ENCODE measurements at places on chromosomes 2 and 18. TPM values are rescaled to one million over a fixed set of nuclear protein-coding genes. Genes with fewer than 3 reads are reported as not detected.

GRCh38 chr2:71796174-71796593, 342.8 kb downstream of the DYSF start:
- DNase-seq = no peak

GRCh38 chr2:130261970-130262760, 63.9 kb upstream of the TUBA3E start:
- no peak for DNase-seq

DNA sequence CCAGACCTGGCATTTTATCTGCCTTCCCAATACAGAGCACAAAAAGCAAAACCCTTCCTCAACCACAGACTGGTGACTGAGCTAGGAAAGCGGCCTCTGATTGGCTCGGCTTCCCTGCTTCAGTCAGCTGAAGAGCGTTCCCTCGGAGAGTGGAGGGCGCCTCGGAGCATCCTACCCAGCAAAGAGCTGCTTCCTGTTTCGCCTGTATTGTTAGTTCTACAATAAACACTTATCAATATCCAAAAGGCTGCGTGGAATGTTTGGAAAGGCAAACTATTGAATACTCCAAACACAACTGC, 125.0 kb downstream of the CACNB4 start:
- DNase-seq = no peak

- no peak for DNase-seq
Observed at GRCh38 chr2:65366595-65367125, 65.7 kb downstream of the SPRED2 start.

GRCh38 chr2:207801259-207801658, 31.6 kb upstream of the FZD5 start:
- no peak for DNase-seq

GRCh38 chr2:49032936-49033335, 121.4 kb downstream of the FSHR start:
- no peak for DNase-seq

- DNase-seq = peak; percentile 33
Observed at GRCh38 chr2:151357359-151357758, at the start of gene TNFAIP6. Gene TNFAIP6 (plus strand): TSS chr2:151357592. CDS start chr2:151357667, 75 bp downstream.

GRCh38 chr2:199572571-199572970, 114.8 kb upstream of the SATB2 start:
- DNase-seq = no peak

DNA sequence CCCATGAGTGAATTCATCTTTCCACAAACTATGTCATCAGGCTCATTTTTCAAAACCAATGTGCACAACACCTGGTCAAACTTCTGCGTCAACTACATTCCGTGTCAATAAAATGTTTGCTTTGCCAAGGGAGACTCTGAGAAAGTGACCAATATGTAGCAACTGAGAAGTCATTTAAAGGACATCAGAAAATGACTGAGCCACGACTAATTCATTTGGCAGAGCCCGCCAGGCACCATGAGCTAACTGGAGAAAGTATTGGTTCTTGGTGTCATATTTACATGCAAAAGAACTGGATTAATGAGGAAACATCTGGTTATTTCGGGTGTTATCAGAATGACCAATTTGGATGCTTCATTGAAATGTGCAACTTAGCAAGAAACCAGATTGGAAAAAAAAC, 7.2 kb downstream of the RND3 start:
- DNase-seq = peak; percentile 85

- no peak for DNase-seq
Observed at GRCh38 chr2:27566628-27567027, 16.2 kb upstream of the ZNF512 start.

Gene TMEM127
- 76.2 TPM for total RNA-seq

Gene FAM117B
- total RNA-seq = 9.6 TPM

Gene C2orf81
- total RNA-seq = 1.1 TPM

Gene SLC11A1
- total RNA-seq = 2.8 TPM
